ENCODE measurements at places on chromosomes 7 and 10.

GRCh38 chr7:12582362-12582761 lies 11.8 kb downstream of the SCIN start:
- no peak for DNase-seq

- no peak for DNase-seq
Observed at GRCh38 chr7:105698531-105698930, 117.2 kb upstream of the EFCAB10 start.

GRCh38 chr10:29205787-29206186 lies 83.1 kb upstream of the LYZL1 start:
- DNase-seq = no peak

GRCh38 chr7:65980478-65981250 lies 1.3 kb downstream of the GUSB start:
- DNase-seq = peak; percentile 16

GRCh38 chr10:45370202-45370955 lies 3.6 kb upstream of the ALOX5 start:
- no peak for DNase-seq

- peak; percentile 62 for DNase-seq
Observed at GRCh38 chr10:84308481-84309304, 19.7 kb upstream of the CCSER2 start.

- DNase-seq = peak; percentile 37
Observed at GRCh38 chr7:40135317-40135610, 459 bp downstream of the SUGCT start.

DNA sequence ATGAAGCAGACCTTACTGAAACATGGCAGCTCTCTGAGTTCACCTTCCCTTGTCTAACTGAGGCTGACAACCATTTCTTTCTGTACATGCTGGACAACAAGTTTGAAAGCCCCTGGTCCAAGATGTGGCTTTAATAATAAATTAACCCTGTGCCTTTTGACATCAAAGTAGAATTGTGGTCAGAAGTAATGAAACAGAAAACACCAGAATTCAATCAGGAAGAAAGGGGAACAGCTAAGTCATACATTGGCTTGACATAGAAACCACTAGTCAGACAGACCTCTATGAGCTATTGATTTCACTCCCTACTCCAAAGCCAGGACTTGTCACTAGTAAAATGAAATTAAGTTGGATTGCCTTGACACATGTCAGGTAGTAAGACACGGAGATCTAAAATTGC lies 175.2 kb upstream of the ASAH2 start:
- no peak for DNase-seq

- no peak for DNase-seq
Observed at GRCh38 chr10:30040597-30040996, 18.8 kb downstream of the JCAD start.

DNA sequence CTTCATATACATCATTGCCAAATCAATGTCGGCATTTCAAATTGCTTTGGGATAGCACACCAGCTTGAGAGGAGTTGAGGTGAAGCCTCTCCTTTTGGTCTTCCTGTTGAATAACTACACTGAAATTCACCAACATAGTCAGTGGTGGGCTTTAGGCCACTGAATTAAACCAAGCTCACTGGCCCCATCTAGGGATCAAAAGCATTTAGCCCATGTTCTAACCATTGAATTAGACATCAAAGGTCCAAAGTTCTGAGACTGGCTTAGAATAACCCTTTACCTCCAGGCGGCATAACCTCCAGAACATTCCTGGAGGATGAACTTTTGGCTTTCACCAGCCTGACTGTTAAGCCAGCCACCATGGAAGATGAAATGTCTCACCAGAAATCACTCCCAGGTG lies 54.6 kb downstream of the BPGM start:
- peak; percentile 65 for DNase-seq

- peak; percentile 63 for DNase-seq
Observed at GRCh38 chr10:62454687-62455397, 80.7 kb downstream of the ZNF365 start.

DNA sequence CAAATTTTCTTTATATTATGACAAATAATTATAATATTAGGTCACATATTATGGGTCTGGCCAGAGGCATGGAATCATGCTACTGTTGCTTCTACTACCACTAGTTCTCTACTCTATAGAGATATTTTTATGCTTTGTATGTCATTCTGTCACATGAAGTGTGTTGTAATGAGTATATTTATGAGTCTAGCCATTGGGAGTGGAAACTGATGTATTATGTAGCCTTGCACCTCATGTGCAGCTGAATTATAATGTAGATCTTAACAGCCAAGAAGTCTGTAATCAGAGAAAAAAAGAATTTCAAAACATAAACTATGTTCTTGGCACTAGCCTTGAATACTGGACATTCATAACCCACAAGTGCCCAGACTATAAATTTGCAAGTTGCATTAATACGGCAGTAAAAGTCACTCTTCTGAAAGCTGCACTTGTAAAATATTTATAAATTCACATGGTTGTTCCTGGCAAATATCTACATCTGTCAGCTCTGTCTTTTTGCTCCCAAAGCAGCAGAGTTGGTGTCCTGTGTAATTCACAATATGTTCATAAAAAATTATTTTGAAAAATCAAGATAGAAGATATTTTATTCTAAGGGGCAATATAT lies 48.6 kb upstream of the SKAP2 start:
- no peak for DNase-seq
